ENCODE measurements at places on chromosomes 4 and X.

GRCh38 chrX:139930401-139930800 is 2.5 kb downstream of the ATP11C start:
- DNase-seq, result no peak

- no peak for DNase-seq
Measured at GRCh38 chr4:8000721-8001491, 61.2 kb upstream of the AFAP1 start.

DNA sequence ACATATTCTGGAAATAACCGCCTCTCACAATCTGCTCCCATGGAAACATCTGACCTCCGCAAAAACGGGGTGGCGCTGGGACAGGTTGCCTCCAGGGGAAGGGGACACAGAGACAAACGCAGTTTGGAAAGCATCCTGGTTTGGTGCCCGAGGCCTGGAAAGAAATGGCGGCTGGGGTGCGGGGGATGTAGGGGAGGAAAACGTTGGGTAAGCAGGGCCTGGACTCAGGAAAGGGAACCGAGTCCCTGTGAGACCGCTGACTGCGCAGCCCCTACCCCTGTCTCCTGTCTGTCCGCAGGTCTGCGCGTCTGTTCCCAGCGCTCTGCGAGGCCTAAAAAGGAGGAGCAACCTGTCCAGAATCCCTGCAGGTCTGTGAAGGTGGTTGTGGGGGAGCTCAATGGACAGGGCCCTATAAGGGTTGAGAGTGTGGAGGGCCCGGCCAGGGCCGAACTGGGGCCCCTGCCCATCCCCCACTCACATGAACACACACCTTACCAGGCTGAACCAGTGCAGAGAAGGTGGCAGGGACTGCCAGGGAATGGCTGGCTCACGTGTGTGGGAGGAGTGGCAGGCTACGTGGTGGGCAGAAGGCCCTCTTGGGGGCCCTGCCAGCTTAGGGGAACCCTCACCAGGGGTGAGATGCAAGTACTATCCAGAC is 672 bp downstream of the TCEAL3 start:
- DNase-seq, result no peak

DNA sequence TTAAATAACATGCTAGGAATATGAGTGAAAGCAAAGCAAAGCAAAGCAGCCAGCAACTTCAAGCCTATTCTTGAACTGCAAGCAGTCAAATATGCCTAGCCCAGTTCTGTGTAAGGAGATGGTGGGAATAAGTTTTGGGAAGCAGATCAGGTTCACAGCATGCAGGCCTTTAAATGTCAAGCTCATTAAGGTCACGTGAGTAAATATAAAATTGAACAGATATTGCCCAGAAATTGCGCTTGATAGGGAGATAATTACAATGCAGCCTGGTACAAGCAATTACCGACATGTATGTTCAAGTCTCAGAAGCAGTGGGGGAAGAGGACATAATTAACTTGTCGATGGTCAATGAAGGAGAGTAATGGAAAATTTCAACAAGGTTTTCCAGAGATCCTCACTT is 6.0 kb downstream of the GNPDA2 start:
- DNase-seq, result no peak

DNA sequence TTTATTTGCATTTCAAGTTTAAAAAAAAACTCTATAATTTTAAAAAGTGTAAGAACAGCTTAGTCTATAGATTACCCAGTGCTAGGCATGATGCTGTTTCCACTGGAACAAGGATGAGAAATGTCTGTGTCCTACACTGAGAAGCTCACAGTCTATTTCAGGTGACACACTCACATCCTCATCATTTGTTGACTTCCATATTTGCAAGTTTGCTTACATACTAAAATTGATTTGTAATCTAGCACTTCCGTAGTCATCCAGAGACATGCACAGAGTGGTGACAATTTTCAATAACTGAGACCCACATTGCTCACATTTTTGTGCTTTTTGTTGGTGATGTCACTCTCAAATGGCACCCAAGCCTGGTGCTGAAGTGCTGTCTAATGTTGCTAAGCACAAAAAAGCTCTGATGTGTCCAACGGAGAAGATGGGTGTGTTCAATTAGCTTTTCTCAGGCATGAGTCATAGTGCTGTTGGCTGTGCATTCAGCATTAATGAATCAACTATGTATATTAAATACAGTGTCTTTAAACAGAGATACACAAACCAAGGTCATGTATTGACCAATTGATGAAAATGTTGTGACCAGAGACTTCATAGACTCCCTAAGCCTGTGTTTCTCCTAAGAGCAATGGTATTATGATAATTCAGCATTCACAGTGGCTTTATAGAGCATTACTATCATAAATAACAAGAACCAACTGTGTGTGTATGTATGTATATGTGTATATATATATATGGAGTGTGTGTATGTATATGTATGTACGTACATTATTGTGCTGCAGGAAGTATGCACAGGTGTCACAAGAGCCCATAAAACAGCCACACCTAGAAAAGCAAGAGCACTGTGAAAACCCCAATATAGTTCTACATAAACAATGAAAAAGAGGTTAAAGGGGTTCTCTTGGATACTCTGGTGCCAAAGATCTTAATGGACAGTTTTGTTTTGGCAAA is 31.2 kb upstream of the VCX3B start:
- no peak for DNase-seq

DNA sequence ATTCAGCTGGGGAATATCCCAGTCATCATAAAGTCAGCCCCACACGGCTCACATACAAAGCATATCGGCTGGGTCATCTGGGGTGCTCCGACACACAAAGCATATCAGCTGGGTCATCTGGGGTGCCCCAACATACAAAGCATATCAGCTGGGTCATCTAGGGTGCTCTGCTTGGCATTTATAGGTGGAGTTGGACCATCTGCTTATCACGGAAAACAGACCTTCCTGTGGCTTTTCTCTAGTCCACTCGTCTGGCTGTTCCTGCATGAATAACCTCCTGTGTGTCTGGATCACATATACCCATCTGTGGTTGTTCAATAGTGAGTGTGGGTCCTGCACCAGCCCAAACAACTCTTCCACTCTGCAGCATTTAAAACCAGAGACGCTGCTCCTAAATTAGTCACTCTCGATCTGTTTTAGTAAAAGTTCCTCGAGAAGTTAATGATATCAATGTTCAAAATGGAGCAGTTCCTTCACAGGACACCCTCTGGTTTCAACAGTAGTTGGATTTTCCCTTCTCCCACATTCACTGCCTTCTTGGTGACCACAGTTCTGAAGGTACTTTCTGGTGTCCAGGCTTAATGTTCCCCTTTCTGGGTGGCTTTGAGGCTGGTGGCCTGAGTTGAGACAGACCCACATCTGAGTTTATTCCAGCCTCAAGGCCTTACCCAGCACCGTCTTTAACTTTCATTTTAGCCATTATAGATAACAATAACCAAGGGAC is 70.0 kb upstream of the FRG1 start:
- no peak for DNase-seq

GRCh38 chrX:120536061-120536460 is 24.7 kb downstream of the CUL4B start:
- no peak for DNase-seq
